SK-N-MC (cell line): ENCODE measurements at places on chromosomes 7 and 10.

- no peak for DNase-seq
Measured at GRCh38 chr7:36155811-36156361, 2.8 kb downstream of the EEPD1 start.

DNA sequence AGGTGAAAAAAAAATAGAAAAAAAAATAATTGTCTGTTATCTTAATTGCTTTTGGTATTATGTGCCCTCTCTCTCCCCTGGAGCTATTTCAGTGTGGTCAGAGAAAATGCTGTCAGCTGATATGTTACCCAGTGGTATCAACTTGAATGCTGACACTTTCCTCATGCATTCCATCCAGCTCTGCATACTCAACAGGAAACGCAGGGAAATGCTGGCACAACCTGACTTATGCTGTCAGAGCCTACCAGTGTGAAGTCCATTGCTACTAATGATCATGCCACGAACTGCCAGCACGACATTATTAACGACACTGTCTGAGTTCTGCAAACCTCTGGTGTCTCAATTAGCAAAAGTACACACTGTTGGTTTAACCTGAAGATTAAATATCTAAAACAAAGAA lies 182.8 kb downstream of the ZWINT start:
- no peak for DNase-seq

GRCh38 chr10:79328147-79328701 lies 19.0 kb upstream of the PPIF start:
- no peak for DNase-seq

DNA sequence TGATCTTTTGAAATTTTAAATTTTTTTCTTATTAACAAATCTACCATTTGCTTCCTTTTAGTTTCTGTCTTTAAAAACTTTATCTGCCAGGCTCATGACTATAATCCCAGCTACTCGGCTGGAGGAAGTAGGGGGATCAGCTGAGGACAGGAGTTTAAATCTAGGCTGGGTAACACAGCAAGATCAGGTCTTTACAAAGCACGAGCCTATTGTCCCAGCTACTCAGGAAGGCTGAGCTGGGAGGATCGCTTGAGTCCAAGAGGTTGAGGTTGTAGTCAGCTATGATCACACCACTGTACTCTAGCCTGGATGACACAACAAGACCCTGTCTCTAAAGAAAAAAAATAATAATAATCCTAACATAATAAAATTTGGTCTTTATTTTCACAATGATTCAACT lies 17.5 kb downstream of the DPY19L1 start:
- no peak for DNase-seq

- no peak for DNase-seq
Measured at GRCh38 chr10:33355274-33355673, 20.8 kb upstream of the NRP1 start.

DNA sequence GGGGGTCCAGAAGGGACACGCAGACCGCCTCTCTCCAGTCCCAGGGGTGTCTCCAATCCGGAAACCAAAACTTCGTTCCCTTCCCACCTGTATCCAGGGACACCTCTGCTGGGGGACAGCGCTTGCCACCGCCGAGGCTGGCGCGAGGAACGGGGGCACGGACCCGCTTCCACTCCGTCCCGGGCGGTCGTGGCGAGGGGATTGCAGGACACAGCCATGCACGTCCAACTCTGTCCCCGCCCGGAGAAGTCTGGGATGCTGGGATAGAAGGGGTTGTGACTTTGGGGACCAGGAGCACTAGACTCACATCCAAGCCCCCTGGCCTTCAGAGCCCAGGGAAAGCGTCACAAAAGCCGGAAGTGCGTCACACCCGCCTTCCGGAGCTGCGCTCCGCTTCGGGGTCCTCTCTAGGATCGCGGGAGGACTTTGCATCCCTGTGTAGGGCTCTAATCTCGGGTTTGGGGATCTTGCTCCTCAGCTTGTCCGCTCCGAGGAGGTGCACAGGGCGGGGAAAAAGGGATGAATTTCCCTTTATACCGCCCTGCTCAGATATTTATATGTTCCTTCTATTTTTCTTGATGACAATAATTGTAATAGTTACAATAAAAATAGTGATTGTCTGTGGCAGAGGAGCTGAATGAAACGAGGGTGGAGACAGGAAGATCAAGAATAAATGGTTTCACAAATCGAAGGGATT lies at the start of gene FAM200A:
FAM200A (minus strand) TSS at position 348 of the 697 bp plus-strand sequence. CDS start 3,707 bp downstream, outside the sequence.
- DNase-seq, result peak; percentile 75

DNA sequence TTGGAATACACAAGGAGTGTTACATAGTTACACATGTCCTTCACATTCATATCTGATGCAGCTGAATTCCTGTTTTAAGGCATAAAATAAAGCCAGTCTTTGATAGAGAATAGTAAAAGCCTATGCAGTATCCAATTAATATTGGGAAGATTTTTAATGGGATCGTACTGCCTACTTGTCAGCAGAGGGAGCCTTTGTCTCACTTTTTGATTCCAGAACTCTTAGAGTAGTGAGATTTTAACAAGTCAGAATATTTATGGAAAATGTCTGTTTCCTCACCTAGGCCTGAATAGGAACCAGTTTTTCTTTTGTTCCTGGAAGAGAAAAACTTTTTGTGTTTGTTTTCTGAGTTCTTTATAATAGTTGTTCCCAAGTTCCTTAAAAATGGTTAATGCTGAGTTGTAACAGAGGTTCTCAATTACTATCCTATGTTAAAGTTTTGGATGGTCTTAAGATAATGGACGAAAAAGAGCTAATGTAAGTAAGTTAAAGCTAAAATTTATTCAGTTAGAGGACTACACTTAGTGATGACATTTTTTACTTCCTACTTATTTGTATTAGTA lies 114.0 kb downstream of the BBS9 start:
- peak; percentile 68 for DNase-seq

DNA sequence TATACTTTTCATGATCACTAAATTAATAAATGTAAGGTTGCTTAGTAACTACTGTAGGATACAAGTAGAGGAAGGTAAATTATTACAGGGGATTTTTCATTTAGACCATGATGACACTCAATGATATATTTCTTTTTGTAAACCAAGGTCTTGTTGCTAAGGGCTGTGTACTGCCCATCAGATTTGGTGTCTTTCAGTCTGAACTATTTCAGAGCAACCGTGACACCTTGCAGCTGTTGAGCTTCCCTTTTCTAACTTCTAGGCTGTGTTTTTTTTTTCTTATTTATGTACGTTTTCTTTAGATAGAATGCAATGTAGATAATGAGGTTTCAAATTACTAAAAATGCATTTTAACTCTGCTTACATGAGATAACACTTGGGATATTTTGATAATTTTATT lies 292.0 kb upstream of the MBL2 start:
- no peak for DNase-seq

- no peak for DNase-seq
Measured at GRCh38 chr10:33804584-33804983, 470.1 kb upstream of the NRP1 start.

GRCh38 chr7:140316165-140316661 lies 82.1 kb downstream of the SLC37A3 start:
- DNase-seq, result no peak

- DNase-seq, result no peak
Measured at GRCh38 chr10:13219685-13220670, 14.2 kb downstream of the UCMA start.

DNA sequence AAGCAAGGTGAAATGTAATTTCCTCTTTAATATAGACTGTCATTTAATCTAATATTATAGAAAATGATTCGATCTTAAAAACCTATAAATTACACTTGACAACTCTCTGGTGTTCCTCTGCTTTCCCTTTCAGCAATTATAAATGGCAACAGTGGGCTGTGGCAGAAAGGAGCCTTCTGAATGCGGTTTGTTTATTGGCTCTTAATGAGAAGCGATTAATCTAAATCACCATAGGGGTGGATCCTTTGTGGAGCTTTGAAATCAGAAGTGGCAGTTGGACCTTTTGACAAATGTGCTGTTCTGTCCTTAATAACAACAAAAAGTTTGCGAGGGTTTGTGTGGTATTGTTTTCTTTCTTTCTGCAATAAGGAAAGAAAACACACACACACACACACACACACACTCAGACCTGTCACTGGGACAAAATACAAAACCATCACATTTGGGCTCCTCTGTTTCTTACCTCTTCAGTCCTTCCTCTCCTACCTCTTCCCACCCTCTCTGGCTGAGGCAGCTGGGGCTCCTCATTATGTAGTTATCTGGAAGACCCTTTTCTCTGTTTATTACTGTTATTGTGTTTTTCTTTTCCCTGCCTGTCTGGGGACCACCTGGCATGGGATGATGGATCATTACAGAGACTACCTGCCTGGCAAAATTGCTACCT lies 316.2 kb downstream of the SORCS3 start:
- no peak for DNase-seq

DNA sequence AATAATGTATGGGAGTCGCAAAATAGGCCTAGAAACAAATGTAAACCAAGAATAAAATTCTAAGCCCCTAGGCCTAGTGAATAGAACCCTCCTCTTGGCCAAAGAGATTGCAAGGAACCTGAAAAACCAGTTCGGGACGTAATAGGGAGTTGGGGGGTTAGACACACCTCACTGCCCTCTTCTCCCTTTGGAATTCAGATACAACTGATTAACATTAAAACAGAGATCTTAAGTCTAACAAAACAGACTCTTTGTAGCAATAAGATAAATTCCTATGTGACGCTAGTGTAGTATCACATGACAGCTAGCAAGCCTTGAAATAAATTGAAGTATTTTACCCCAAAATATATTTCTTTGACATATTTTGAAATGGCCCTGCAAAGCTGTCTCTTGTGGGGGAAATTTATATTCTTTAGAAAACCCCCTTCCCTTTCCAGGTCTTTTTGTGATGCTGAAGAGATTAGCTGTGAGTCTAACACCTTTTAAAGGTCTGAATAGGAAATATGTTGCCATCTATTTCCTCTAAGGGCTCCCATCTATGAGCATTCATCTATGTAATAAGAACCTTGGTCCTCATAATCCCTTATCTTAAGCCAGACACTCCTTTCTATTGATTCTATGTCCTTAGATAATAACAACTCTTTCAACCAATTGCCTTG lies 623.4 kb upstream of the NRG3 start:
- no peak for DNase-seq

- no peak for DNase-seq
Measured at GRCh38 chr7:156659961-156660360, 19.4 kb downstream of the RNF32 start.

DNA sequence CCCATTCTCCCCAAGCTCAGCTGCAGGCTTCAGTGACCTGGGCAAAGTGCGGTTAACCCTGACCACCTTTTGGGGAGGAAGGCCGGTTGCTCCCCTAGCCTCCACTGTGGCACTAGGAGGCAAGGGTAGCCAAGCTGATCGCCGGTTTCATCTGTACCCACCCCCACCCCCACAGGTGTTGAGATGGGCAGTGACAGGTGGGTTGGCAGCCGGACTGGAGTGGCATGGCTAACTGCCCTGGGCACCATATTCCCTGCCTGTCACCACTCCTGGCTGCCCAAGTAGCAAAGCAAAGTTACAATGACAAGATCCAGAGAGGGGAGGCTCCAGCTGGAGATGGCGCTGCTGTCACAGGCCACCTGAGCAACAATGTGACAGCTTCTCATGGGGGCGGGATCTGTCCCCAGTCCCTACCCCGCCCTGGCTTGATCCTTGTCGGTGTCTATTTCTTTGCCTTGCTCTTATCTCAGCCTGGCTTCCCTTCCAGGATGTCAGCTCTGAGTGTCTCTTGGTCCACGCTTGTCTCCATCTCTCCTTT lies 27.0 kb upstream of the BMS1 start:
- DNase-seq, result no peak

- no peak for DNase-seq
Measured at GRCh38 chr10:68135362-68135761, 26.1 kb downstream of the MYPN start.

DNA sequence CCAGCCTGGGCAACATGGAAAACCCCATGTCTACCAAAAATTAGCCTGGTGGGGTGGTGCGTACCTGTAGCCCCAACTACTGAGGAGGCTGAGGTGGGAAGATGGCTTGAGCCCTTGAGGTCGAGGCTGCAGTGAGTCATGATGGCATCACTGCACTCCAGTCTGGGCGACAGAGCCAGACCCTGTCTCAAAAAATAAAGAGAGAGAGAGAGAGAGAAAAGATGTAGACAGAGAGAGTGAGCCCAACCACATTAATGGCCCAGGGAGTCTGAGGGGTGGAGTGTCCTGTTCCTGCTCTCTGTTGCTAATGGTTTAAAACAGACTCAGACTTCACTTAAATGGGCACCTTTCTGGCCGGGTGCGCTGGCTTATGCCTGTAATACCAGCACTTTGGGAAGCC lies 455.7 kb upstream of the GALNT17 start:
- DNase-seq, result no peak

GRCh38 chr7:22488643-22489462 lies 11.1 kb downstream of the STEAP1B start:
- no peak for DNase-seq

DNA sequence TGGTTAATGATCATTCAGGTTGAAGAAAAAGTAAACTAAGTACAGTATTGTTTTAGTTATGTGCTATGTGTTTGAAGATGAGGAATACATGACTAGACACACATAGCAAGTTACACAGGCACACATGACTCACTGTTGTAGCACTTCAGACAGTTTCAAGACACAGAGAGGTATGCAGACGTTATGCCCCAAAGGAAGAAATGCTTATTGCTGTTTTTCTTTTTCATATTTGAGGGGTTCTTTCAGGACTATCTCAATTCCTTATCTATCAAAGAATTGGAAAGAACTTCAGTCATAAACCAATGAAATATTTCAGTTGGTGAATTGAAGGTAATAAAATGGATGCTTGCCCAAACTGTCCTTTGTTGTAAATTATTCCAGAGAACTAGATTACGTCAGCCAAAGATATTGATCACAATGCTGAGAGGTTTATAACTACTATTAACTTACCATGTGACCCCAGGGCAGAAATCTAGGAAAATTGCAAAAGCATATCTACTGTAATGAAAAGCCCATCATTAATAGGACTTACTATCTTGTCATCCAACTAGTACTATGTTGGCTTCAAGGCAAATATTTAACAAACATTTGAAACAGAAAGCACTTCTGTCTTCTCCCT lies 61.2 kb upstream of the CAPZA2 start:
- no peak for DNase-seq

GRCh38 chr10:3755440-3756359 lies 29.3 kb downstream of the KLF6 start:
- no peak for DNase-seq

GRCh38 chr7:32142649-32143048 lies 72.4 kb upstream of the PDE1C start:
- no peak for DNase-seq

GRCh38 chr7:117859246-117859812 lies 13.9 kb downstream of the CTTNBP2 start:
- DNase-seq, result no peak

GRCh38 chr7:119665796-119666195 lies 607.2 kb upstream of the KCND2 start:
- no peak for DNase-seq

DNA sequence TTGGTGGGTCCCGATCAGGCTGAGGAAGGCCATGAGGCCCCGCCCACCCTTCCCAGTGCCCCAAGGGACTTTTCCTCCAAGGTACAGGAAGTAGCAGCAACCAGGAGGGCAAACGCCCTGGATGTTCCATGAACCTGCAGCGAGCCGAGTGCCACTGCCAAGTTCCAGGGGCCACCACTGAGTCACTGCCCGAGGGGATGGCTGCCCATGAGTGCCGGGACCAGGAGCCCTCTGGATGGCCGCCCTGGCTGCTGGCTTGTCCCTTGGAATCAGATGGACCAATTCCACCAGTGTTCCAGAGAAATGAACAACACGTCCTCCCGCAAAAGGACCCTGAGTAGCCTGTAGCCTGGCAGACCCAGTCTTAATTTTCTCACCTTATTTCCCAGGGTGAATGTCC lies 74.2 kb downstream of the ZRANB1 start:
- no peak for DNase-seq
